ENCODE measurements at places on chromosomes 4 and X.

DNA sequence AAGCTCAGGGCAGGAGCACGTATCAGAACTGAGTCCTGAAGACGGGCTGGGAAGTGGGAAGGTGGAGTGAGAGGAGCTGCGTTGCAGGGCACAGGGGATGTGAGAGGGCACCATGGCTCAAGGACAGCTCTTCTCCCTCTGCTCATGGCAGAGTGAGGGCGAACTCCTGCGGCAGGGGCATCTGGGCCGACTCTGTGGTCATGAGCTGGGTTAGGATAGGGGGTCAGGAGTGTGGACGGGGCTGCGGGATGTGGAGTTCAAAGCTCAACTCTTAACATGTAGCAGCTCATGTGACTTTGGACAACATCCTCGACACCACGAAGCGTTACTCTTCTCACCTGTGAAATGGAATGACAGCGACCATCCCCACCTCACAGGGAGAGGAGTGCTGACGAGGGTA lies 19.4 kb upstream of the SORCS2 start:
- DNase-seq, result no peak

- no peak for DNase-seq
Observed at GRCh38 chr4:41819621-41820020, 71.1 kb upstream of the PHOX2B start.

DNA sequence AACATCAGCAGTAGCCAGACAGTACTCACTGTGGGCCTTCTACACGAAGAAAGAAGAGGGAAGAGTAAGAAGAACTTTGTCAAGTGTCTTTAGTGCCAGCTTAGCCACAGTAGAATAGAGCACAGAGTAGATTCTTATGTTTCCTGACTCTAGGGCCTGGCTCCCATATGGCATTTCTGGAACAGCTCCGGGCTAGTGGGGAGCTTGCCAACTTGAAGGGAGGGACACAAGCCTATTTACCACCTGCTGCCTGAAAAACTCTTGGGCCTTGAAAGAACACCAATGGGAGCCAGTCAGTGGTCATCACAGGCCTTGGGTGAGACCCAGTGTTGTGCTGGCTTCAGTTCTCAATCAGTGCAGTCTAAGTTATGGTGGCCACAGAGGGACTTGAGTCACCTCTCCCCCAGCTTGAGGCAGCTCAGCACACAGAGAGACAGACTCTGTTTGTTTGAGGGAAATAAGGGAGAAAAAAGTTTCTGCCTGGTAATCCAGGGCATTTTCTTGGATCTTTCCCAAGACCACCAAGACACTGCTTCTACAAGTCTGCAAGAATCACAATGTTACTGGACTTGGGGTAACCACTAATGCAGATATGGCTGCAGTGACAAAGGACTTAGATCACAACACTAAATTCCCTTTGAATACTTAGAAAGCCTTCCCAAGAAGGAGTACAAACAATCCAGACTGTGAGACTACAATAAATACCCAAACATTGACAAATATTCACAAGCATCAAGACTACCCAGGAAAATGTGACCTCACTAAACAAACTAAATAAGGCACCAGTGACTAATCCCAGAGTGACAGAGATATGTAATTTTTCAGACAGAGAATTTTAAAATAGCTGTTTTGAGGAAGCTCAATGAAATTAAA lies 261.0 kb upstream of the NDST3 start:
- no peak for DNase-seq

DNA sequence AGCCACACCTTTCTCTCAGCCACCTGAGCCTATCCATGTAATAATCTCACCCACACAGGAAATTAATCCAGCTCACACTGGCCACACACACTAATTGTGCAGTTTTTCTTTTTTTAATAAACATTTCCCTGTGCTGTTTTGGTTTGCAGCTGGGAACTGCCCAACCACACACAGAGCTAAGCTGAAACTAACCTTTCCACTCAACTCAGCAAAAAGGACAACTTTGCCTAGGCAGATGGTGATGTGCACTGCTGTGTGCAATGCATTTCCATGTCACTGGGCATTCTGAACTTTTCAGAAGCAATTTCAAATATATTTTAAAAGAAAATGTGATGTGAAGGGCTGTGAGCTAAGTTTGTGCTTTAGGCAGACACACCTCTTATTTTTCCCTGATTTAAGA lies 70.0 kb upstream of the TLL1 start:
- no peak for DNase-seq

DNA sequence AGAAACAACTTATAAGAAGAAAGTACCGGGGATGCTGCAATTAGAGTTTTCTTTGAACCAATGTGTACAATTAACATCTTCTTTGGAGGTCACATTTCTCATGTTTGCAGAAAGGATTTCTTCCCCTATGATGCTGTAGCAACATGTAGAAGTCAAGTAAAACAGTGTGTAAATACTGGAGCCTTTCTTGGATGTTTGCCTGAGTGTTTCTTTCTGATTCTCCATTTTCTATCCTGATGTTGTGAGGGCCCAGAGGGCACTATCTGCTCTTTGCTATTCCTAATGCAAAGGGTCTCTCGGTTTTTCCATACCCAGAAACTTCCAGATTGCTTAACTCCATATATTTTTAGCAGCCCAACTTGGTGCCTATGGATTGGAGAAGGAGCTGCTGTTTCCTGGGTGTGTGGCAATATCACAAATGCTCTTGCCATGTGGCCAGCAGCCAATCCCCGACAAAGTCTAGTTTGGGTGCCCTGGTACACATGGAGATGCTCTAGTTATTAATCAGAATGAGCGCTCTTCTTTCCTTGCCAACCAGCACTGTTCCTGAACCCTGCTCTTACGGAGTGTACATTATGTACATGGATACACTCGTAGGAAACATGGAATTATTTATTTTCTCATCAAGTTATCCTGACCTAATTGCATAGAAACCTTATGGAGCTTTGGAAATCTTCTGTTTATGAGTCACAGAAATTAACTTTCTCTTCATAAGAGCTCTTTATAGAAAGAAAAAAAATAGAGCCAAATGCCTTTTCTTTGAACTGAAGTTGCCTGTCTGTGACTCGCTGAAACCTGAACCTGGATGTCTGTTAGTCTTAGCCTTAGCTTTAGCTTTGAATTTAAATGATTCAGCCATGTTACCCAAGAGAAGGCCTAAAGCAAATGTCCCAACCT lies 67.0 kb upstream of the GPC4 start:
- DNase-seq, result no peak

GRCh38 chrX:113977887-113978286 lies 606.0 kb upstream of the HTR2C start:
- DNase-seq, result no peak

DNA sequence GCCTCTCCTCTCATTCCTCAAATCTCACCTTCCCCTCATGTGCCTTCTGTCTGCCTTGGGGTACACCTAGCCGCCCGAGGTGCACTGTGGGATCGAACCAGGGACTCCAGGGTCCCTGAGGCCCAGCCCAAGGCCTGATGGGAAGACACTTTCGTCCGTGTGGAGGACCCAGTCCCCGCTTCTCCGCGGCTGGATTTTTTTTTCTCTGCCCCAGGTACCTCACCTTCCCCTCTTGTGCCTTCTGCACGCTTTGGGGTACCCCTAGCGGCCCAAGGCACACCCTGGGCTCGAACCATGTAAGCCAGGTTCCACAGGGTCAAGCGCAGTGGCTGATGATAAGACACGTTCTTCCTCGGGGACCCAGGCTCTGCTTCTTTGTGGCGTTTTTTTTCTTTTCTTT lies 530.7 kb downstream of the CWH43 start:
- no peak for DNase-seq

GRCh38 chrX:50211510-50211909 lies 6.9 kb downstream of the CCNB3 start:
- no peak for DNase-seq

DNA sequence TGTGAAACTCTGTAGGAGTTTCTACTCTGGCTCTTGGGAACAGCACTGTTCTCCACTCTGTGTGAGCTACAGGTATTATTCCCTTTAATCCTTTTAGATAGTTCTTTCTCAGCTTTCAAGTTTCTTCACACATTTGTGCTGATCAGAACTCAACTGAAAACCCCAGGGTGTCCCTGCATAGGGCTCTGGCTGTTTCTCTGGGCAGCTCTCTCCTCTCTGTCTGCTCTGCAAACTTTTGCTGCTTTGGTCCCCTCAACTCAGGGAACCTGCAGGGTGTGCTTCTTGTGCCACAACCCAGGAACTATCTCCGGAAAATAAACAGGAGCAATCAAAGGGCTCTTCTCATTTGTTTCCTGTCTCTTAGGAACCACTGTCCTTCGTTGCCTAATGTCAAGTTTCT lies 196.6 kb upstream of the GABRA2 start:
- no peak for DNase-seq

Measured in activated T-cell treated with anti-CD3 and anti-CD28 coated beads for 48 hours (primary cell).